Stimulated activated CD8-positive, alpha-beta memory T cell treated with anti-CD3 and anti-CD28 coated beads, Interleukin-15, amount 100 ng/mL, for 48 hours (primary cell): ENCODE measurements at places on chromosomes 3 and 15.

GRCh38 chr15:56598991-56599390 lies 134.1 kb upstream of the MNS1 start:
- no peak for DNase-seq

DNA sequence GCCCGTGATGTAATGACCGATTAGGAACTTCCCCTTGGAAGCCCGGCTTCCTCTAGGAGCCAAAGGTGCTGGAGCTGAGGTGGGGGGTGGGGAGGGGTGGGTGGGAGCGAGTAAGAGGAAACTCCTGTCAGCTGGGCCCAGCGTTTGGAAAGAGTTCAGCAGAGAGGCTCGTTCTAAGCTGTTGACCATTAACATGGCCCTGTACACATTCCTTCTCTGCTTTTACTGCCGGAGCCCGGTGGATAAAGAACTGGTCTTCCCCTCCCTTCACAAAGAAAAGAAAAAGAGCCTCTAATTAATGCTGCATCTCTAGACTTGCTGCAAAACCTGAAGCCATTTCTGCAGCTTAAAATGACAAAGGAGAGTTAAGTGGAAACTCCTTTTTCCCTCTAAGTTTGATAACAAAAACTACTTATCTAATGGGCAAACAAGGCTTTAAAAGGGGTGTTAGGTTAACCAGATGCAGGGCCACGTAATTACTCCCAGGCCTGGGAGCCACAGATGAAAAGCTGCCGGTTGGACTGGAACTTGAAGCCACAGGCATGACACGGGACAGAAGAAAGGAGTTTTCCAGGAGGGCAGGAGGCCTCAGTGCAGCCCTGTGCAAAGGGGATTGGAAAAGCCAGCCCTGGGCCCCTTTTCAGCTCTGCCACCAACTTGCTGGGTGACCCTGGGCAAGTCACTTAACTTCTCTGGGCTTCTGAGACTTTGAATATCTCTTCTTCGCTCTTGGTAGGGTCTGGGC lies 71.3 kb downstream of the SMAD6 start:
- no peak for DNase-seq

GRCh38 chr3:177425042-177425441 lies 227.8 kb upstream of the TBL1XR1 start:
- DNase-seq: no peak

DNA sequence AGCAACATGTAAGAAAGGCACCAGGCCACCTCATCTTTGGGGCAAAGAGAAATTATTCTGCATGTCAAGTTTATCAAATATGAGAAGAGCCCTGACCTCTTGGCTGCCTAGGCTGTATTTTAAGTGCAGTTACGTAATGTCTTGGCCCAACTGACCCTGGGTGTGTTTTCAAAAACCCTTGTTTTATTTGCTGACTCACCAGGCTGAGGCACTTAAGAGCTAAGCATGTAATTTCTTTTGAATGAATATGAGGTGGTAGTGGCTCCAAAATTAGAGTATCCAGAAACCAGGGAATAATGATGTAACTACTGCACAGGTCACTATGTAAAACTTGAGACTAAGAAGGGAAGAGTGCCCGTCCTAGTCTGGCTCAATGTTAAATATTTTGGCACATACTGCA lies 24.3 kb downstream of the PGPEP1L start:
- DNase-seq: no peak

GRCh38 chr15:61301701-61302100 lies 72.6 kb upstream of the RORA start:
- no peak for DNase-seq

DNA sequence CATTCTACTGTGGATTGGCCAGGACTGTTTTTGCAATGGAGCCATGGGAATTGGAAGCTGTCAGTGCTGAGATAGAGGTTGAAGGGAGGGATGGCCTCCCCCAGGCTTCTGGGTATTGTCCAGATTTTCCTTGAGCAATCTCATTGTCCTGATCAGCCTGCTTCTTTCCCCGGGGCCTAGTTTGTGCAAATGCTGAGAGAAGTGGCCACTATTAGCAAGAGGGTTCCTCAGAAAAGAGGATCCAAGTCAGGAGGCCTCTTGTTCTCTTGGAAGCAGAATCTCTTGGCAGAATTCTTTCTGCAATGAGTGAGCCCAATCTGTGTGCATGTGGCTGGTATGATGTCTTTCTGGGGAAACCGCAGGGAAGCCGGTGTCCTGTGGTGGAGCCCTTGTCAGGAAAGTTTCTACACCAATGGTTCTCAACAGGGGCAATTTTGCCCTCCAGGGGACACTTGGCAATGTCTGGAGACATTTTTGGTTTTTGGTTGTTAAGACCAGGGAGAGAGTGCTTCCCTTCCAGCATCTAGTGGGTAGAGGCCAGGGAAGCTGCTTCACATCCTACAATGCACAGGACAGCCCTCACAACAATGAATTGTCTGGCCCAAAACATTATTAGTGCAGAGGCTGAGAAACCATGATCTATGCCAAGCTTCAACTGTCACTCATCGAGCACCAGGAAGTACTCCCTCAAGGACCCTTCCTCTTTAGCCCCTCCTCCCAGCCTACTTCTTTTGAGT lies 2.0 kb downstream of the LIPC start:
- DNase-seq: no peak

- no peak for DNase-seq
These were observed 514.9 kb upstream of the DPPA4 start for GRCh38 chr3:109852283-109852682.

- peak; percentile 96 for DNase-seq
These were observed at the start of the genes CCDC191 and QTRT2 for GRCh38 chr3:114056130-114057010. TSS of gene CCDC191 (minus strand) at chr3:114056526. CDS start at chr3:114056466, 60 bp downstream. TSS of gene QTRT2 (plus strand) at chr3:114056737. CDS start at chr3:114065258, 8,521 bp downstream.

DNA sequence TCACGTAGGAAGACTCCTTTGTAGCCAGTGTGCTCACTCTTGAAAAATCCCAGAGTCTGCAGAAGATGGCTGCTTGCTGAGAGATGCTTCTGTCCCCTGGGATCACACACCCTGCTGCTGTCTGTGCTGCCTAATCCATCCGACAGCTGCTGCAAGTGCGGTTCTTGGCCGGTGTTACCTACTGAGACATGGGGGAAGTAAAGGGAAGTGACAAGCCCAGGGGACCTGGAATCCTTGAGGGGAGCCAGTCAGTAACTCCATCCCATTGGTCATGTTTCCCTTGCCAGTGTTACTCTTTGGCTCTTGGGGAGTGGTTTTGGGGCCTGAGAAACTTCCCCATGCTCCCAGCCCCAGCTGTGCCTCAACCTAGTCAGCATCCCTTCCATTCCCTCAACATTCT lies 8.3 kb upstream of the CPNE9 start:
- no peak for DNase-seq

DNA sequence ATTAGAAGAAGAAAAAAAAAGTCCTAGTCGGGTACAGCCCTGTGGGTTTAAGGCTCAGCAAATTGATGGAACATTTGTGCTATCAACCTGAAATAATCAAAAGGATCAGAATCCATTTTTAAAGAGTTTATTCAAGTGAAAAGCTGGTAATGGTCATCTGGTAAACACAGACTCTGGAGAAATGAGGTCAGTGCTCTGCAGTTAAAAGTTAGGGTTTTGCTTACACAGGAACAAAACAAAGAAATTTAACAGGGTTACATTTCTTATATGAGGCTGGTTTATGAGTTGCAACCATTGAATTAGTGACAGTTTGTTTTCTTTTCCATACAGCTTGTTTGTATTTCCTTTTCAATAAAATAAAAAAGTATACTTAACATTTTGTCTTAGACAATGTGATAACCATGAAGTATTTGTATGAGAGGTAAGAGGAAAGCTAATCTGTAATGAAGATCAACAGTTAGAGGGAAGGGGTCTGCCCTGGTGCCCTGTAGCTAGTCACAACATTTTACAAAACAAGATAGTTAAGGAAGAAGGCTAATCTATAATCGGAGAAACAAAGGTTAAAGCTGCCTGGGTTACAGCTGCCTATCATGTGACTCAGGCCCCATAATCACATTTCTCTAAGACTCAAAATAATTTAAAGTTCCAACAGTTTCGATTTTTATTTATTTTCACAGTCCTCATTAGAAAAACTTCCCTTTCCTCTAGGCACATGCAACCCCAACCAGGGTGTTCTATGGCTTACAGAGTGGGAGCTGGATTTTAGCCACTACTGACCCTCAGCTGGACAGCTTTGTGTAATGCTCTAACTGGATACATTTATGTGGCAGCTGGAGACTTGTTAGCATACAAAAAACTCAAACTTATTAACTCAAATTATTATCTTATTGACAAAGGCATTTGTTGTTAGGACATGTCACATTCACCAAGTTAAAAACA lies 98.1 kb upstream of the ACP3 start:
- no peak for DNase-seq

- DNase-seq: no peak
These were observed 8.6 kb upstream of the NME9 start for GRCh38 chr3:138338244-138338643.

DNA sequence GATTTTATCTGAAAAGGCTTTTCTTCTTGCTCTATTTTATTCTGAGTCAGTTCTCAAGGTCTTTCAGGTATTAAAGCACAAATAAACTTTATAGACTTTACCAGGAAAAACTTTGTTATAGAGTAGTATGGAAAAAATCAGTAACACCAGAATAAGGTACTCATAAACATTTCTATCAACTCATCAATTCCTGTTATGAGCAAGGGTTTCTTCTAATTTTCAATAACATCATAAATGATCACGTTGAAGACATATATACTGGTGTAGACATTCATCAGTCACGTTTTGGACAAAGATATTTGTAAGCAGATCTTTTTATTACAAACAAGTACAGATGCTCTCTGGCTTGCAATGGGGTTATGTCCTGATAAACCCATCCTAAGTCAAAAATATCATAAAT lies 9.6 kb upstream of the HDC start:
- no peak for DNase-seq

- DNase-seq: no peak
These were observed 3.9 kb downstream of the LRRK1 start for GRCh38 chr15:100923076-100923475.

DNA sequence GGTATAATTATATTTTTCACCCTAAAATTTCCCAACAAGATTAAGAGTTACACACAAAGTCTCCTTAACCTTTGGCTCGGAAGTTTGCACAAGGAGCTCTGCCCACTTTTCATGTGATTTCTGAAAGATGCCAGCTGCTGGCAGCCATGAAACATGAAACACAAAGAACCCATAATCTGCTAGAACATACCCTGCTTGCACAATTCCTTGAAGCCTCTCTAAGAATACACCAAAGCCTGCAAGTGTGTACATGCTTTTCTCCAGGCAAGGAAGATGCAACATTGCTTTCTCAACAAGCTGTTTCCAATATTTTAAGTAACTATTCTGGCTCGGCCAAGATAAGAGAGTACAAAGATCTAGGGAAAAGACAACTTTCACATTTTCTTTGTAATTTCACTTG lies 182.0 kb upstream of the WNT5A start:
- DNase-seq: no peak

DNA sequence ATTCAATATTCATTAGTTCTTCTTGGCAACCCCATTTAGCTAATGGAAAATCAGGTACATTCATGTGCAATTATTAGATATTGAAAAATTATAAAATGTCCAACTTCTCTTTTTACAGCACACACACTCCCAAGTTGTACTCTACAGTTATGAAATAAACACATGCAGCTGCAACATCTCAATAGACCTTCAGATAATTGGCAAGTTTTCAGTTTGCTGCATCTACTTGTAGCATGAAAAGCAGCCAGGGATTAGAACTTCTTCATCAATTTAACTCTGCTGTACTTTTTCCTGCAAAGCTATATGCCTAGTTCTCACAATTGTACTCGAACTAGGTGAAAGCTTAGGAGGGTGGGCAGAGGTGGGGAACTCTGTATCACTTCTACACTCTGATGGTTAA lies 46.6 kb upstream of the FHIT start:
- no peak for DNase-seq

DNA sequence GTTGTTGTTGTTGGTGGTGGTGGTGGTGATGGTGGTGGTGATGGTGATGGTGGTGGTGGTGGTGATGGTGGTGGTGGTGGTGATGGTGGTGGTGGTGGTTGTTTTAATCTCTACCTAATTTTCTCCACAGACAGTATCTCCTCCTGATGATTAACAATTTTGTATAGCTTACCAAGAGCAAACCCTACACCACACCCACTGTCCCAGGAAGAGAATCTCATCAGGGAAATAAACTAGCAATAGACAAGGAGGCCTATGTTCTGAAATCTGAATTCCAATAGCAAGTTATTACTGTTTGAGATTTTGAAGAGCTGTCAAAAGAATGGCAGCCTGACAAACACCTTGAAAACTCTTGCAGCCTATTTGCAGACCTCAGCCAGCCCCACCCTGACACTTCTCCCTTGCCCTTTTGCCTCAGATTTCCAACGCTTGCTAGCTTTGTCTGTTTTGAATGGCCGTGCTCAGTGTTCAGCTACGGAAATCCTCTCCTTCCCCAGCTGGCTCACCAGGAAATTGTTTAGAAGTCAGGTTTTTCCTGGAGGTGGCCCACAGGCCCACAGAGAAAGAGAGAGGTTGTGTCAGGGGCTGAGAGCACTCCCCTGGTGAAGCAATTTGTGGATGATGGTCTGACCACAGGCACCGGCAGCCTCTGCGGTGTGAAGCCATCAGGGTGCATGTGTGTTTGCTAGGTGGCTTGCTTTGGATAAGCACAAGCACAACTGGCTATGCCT lies 101.6 kb downstream of the MAGI1 start:
- no peak for DNase-seq

DNA sequence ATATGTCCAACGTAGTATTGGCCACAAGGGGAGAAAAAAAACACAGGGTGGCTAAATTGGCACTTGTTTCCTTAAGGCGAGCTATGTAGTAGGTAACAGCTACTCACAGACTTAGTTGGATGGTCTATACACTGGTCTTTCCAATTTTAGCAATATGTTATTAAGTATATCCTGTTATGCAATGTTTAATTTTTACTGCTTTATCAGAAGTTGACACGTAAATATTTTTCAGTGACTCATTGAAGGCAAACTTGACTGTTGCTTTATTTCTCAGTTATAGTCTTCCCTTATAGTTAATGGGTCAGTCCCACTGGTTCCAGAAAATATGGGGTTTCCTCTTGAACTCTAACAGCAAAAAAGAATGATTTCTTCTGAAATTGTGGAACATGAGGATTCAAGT lies 46.5 kb downstream of the ADPGK start:
- no peak for DNase-seq

- DNase-seq: no peak
These were observed 677.1 kb upstream of the NR2F2 start for GRCh38 chr15:95653361-95653805.

DNA sequence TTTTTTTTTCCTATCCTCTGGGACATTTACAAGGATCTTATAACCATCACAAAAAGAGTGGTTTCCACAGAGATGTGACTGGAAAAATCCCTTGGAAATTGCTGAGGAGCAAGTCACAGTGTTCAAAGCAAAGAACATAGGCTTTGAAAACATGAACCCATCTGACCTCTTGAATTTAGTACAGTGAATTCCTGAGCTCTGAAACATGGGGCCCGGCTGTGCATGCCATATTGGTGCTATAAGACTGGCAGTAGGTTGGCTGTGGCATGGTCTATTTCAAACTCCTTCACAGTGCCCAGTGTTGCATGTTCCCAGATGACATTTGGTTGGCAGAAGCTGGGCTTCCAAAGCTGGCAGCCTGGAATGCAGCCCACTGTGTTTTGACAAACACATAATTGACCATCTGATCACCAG lies 202.2 kb downstream of the TIGIT start:
- DNase-seq: no peak

GRCh38 chr3:51953445-51953844 lies 1.7 kb upstream of the GPR62 start:
- no peak for DNase-seq
